ENCODE measurements at places on chromosomes 4 and X. TPM values are rescaled to one million over a fixed set of nuclear protein-coding genes. Genes with fewer than 3 reads are reported as not detected.

GRCh38 chr4:102298716-102299115 lies 46.6 kb downstream of the SLC39A8 start:
- no peak overlapping the region for H3K27ac ChIP-seq
- DNase-seq: no peak
- H3K4me3 ChIP-seq: no peak overlapping the region
- H3K4me1 ChIP-seq: no peaks in the 10 kb centered on the region
- no peaks in the 10 kb centered on the region for H3K36me3 ChIP-seq
- H3K27me3 ChIP-seq: no peaks in the 10 kb centered on the region

Gene ZFYVE28
- total RNA-seq: 60.7 TPM

Gene SLC6A14
- total RNA-seq: 0.48 TPM

- H3K36me3 ChIP-seq: no peaks in the 10 kb centered on the region
- no peaks in the 10 kb centered on the region for H3K4me1 ChIP-seq
- H3K4me3 ChIP-seq: no peak overlapping the region
- H3K27ac ChIP-seq: no peak overlapping the region
Observed at GRCh38 chr4:105015750-105016149, 130.9 kb upstream of the TET2 start.
